IPS DF 6.9 (cell line): ENCODE measurements at places on chromosomes 2 and 18.

DNA sequence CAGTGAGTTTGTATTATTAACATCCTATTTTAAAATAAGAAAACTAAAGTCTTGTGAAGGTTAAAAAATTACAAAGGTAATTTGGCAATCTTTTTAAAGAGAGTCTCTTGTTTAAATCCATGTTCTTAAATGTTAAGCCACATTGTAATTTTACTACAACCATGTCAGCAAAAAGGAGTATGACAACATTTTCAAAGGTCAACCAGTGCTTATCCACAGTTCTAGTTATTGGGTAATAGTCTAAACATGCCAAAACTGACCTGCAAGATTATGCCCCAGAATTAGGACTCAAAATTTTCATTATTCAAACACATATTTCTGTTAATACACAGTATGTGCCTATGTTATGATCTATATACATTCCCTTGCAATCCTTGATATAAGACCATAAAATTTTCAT, 1312.6 kb upstream of the CHAC2 start:
- H3K36me3 ChIP-seq: no peaks in the 10 kb centered on the region
- H3K27me3 ChIP-seq: no peaks in the 10 kb centered on the region
- H3K27ac ChIP-seq: no peak overlapping the region
- no peak for DNase-seq

GRCh38 chr2:73172963-73173362, 29.4 kb upstream of the NOTO start:
- H3K27me3 ChIP-seq: peaks cover 32% of the 10 kb centered on the region
- H3K27ac ChIP-seq: no peak overlapping the region
- peaks cover 7% of the 10 kb centered on the region for H3K4me1 ChIP-seq
- no peak for DNase-seq
- no peak overlapping the region for H3K4me3 ChIP-seq
- H3K36me3 ChIP-seq: no peaks in the 10 kb centered on the region

DNA sequence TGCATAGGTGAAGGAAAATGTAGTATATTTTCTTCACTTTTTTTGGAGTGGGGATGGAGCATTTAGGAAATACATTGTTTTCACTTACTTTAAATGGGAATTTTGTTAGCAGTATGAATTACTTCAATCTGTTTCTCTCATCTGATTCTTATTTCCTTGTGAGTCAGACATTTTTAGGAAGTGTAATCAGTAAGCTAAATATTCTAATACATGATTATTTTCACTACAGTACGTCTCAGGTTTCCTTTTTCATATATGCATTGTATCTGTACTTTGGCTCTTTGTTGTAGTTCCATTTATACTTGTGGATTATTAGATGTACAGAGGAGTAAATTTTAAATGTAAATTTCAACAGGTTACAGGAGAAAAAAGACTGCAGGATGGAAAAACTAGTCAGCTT, 27.9 kb downstream of the GPD2 start:
- no peaks in the 10 kb centered on the region; the same call in 1 of the 2 replicates for H3K4me1 ChIP-seq
- no peak overlapping the region for H3K4me3 ChIP-seq
- H3K27ac ChIP-seq: no peak overlapping the region
- DNase-seq: no peak

DNA sequence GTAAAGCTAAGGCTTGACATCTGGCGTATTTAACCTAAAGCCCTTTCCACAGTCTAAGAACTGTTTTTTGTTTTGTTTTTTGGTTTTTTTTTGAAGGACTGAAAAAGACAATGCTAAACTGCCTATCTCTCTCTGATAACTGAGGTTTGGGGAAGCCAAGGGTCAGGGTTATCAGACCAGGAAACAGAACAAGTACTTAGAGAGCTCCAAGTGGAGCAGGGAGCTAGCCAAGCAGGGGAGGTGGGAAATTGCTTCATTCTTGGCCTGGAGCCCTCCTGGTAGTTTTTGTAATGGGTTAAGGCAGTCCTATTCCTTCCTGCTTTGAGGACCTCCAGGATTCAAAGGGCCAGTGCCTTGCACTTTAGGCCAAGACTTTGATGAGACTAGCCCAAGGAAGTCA, 154.3 kb upstream of the LTBP1 start:
- no peak overlapping the region for H3K27ac ChIP-seq
- H3K27me3 ChIP-seq: no peaks in the 10 kb centered on the region
- no peak overlapping the region for H3K4me3 ChIP-seq
- H3K4me1 ChIP-seq: no peaks in the 10 kb centered on the region

GRCh38 chr2:130825966-130826253, 10.8 kb upstream of the ARHGEF4 start:
- H3K36me3 ChIP-seq: no peaks in the 10 kb centered on the region
- DNase-seq: no peak
- no peak overlapping the region for H3K4me3 ChIP-seq
- H3K27me3 ChIP-seq: no peaks in the 10 kb centered on the region
- peaks cover 5% of the 10 kb centered on the region for H3K4me1 ChIP-seq

DNA sequence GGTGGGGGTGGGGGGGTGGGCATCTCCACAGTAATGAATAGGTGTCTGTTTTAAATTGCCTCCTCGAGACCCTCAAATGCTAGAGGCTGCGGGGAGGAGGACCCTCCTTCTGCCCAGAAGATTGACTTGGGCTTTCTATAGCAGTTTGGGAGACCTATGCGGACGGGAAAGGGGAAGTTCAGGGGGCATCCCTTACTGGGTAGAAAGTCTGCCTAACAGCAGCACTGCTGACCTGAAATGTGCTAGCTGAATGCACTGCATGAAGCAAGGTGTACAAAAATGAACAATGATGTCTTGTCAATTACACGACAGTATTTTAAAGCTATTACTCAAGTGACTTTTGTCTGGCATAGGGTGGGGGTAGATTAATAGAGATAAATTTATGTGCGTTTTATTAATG, 2.5 kb downstream of the DCC start:
- no peak for DNase-seq
- no peak overlapping the region for H3K27ac ChIP-seq
- no peak overlapping the region; the same call in 1 of the 2 replicates for H3K4me3 ChIP-seq
- peaks cover 22% of the 10 kb centered on the region for H3K27me3 ChIP-seq
- no peaks in the 10 kb centered on the region for H3K4me1 ChIP-seq

- no peak for DNase-seq
- H3K27me3 ChIP-seq: no peaks in the 10 kb centered on the region
- peaks cover 3% of the 10 kb centered on the region; the same call in 1 of the 2 replicates for H3K4me1 ChIP-seq
- no peak overlapping the region for H3K4me3 ChIP-seq
Measured at GRCh38 chr2:217479566-217479965, 523.2 kb downstream of the TNS1 start.

DNA sequence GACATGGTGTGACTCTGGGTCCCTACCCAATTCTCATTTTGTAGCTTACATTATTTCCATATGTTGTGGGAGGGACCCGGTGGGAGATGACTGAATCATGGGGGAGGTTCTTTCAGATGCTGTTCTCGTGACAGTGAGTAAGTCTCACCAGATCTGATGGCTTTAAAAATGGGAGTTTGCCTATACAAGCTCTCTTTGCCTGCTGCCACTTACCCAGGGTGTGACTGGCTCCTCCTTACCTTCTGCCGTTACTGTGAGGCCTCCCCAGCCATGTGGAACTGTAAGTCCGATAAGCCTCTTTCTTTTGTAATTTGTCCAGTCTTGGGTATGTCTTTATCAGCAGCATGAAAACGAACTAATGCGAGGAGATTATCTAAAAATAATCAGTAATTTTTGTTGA, 1683.2 kb upstream of the SLC39A10 start:
- no peaks in the 10 kb centered on the region for H3K36me3 ChIP-seq
- no peak overlapping the region for H3K27ac ChIP-seq
- H3K27me3 ChIP-seq: no peaks in the 10 kb centered on the region
- DNase-seq: no peak

GRCh38 chr2:21269382-21269781, 145.6 kb downstream of the TDRD15 start:
- H3K4me1 ChIP-seq: no peaks in the 10 kb centered on the region
- H3K27me3 ChIP-seq: no peaks in the 10 kb centered on the region
- no peaks in the 10 kb centered on the region for H3K36me3 ChIP-seq
- no peak for DNase-seq

DNA sequence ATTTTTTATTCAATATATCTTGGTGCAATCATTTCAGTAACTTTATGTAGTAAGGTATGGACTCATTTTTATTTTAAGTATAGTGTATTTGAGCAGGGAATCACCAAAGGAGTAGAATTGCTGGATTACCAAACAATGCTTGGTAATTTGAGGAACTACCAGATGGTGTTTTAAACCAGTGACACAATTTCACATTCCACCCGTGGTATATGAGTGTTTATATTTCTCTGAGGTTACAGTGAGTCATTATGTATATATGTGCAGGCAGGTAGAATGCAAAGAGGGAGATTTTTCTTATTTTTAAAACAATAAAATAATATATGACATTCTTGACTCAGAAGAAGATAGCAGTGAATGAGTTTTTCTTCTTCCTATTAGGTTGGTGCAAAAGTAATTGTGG, 596.9 kb downstream of the DCC start:
- H3K27me3 ChIP-seq: no peaks in the 10 kb centered on the region
- H3K36me3 ChIP-seq: no peaks in the 10 kb centered on the region
- no peaks in the 10 kb centered on the region for H3K4me1 ChIP-seq
- H3K4me3 ChIP-seq: no peak overlapping the region

GRCh38 chr18:43671431-43671830, 394.1 kb upstream of the SYT4 start:
- no peaks in the 10 kb centered on the region for H3K27me3 ChIP-seq
- H3K4me3 ChIP-seq: no peak overlapping the region
- no peaks in the 10 kb centered on the region for H3K4me1 ChIP-seq
- no peaks in the 10 kb centered on the region for H3K36me3 ChIP-seq

- no peaks in the 10 kb centered on the region; the same call in 1 of the 2 replicates for H3K36me3 ChIP-seq
- no peak overlapping the region for H3K4me3 ChIP-seq
- H3K4me1 ChIP-seq: peaks cover 11% of the 10 kb centered on the region
- no peak for DNase-seq
Measured at GRCh38 chr2:47079515-47080412, 75.3 kb downstream of the STPG4 start.

GRCh38 chr2:149421791-149422190, 91.4 kb downstream of the LYPD6 start:
- DNase-seq: no peak
- H3K36me3 ChIP-seq: no peaks in the 10 kb centered on the region
- no peaks in the 10 kb centered on the region for H3K27me3 ChIP-seq
- no peak overlapping the region for H3K4me3 ChIP-seq
- peaks cover 6% of the 10 kb centered on the region for H3K4me1 ChIP-seq
